Neuronal stem cell (in vitro differentiated cells): ENCODE measurements at places on chromosomes 6 and 20.
A peak's percentile ranks its signal among the peaks of the same experiment; 100 is the strongest.

GRCh38 chr6:31352683-31353383 is 4.1 kb downstream of the HLA-B start:
- no peak for DNase-seq

DNA sequence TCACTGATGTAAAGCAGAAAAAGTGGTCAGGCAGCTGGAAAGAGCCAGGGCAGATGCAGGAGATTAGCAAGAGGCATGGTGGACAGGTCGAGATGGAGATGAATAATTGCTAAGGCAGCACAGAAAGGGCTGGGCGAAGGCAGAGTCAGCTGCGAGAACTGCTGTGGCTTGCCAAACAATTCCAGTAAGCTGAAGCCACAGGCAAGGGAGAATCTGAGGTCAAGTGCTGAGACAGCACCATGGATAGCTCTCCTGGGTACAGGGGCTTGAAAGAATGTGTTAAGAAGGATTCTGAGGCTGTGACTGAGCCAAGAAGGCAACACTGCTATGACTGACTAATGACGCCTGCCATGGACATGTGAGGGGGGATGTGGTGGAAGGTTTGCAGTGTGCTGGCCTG is 220.8 kb upstream of the FOXA2 start:
- no peak for DNase-seq

GRCh38 chr6:136284909-136285308 is 4.7 kb downstream of the BCLAF1 start:
- no peak for DNase-seq

DNA sequence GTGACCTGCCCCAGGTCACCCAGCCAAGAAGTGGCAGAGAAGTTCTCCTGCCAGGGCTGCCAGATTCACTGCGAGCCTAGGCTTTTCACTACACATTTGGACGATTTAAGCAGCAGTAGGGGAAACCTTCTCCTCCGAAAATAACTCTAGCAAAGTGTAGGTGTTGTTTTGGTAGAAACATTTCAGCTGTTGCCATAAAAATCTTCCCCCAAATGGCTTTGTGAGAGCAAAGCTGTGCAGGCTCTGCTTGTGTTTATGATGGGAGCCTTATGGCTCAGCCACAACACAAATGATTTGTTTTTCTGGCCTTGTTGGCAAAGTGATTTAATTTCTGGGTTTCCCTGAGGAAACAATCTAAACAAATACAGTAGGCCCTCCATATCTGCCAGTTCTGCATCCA is 81.8 kb downstream of the PLCB4 start:
- no peak for DNase-seq

DNA sequence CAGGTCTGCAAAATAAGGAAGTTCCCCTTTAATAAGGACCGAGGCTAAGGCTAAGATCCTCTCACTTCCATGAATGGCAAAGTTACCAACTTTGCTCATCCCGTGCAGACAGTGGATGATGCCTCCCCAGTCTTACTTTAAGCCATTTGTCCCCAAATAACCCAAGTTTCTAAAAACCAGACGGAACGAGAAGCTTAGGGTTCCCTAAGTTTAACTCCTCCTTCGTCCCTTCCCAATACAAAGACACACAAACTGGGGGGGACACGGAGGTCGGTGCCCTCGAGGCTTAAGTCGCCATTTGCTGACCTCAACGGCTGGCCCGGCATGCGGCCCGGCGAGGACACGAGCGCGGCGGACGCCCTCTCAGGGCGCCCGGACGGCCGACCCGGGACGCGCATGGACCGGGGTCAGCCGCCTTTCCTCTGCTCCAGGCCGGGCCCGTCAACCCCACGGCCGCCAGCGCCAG is 527 bp downstream of the FBXO30 start:
- DNase-seq: peak; percentile 54

- no peak for DNase-seq
Observed at GRCh38 chr20:23008667-23009066, 26.4 kb upstream of the SSTR4 start.

- DNase-seq: no peak
Observed at GRCh38 chr20:57625978-57626377, 5.8 kb upstream of the ZBP1 start.

- DNase-seq: no peak
Observed at GRCh38 chr6:40444811-40445210, 142.4 kb downstream of the LRFN2 start.
